ENCODE measurements at places on chromosomes 7 and 10.
A peak's percentile ranks its signal among the peaks of the same experiment; 100 is the strongest.

GRCh38 chr7:139698278-139698677 is 79.5 kb downstream of the HIPK2 start:
- DNase-seq = no peak

- DNase-seq = no peak
Measured at GRCh38 chr7:151179287-151179860, 7.7 kb downstream of the ASB10 start.

GRCh38 chr7:18555968-18556367 is 60.4 kb downstream of the HDAC9 start:
- DNase-seq = no peak

DNA sequence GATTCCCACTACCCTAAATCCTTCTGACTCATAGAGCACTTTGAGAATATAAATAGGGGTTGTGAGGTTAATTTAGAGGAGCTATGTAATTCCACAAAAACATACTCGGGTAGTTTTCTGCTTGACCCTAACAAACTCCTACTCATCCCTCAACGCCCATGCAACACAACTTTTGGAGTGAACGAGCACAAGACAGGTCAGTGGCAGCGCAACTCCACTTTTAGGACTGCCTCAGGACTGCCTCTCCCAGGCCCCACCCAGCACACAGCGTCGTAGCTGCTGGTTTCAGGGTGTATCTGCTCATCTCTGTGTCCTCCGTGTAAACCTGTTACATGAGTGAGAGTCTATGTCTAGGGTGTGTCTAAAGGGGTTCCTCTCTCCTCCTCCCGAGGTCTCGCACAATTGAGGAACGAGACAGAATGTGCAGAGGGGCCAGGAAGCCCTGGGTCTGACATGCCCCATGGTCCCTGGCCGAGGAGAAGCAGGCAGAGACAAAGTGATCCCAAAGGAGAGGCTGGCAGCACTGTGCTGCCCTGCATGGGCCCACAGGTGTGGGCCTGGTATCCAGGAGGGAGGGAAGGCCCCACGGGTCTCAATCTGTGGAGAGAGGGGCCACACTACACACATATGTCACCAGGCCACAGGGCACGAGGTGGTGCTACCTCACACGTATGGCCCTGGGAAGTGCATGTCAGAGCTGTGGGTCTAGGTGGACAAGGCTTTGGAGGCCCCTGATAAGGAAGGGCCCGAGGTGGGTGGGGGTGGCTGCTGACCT is 45.5 kb downstream of the CAMK2B start:
- no peak for DNase-seq

DNA sequence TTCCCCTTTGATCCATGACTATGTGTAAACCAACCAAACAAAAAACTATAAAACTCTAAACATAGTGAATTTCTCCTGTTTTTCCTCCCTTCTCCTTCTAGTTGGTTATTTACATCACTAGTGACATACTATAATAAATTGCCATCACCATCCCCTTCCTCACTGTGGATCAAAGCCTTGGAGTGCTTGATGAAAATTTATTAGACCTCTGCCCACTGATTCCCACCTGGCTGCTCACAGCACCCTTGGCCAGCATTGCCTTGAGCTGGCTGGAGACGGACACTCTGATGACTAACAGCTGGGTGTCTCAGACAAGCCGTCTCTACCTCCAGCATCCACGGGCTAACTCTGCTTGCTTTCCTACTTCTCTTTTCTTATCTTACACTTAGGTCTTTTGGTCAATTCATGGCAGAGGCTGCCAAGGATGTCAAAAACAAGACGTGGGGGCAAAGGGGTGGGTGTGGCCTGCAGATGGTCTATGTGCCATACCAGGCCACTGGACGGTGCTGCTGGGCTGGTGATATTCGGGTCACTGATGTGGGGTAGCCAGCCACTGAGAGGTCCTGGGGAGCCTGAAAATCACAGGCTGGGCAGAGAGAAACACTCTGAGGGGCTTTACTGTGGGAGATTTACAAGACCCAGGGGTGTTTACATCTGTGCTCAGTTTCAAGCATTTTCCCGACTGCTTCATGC is 207.8 kb downstream of the TAX1BP1 start:
- peak; percentile 48 for DNase-seq

- peak; percentile 37 for DNase-seq
Measured at GRCh38 chr7:105990727-105991453, 27.8 kb downstream of the CDHR3 start.

DNA sequence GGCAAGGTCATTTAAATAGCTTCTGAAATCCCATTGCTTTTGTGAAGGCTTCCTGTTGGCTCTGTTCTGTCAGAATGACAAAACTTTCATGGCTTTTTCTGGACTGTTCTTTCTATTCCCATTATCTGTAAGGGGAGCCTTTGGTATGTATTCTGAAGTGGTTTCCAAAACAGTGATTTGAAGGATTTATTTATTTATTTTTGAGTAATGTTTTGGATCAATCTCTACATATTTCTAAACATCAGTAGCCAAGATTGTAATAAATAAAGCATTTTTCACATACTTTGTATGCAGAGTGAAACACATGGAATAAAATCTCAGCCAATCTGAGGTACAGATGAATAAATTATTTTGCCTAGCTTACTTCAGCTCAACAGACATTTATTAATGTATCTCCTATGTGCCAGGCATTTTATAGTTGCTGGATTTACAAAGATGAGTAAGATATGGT is 121.1 kb downstream of the BBS9 start:
- peak; percentile 87 for DNase-seq

- DNase-seq = no peak
Measured at GRCh38 chr7:49112222-49112621, 187.9 kb downstream of the CDC14C start.
